ENCODE measurements at places on chromosomes 1 and 21. TPM values are rescaled to one million over a fixed set of nuclear protein-coding genes. Genes with fewer than 3 reads are reported as not detected.

GRCh38 chr1:31871703-31872102 is 55.9 kb upstream of the SPOCD1 start:
- H3K4me1 ChIP-seq, result no peaks in the 10 kb centered on the region
- H3K36me3 ChIP-seq, result no peaks in the 10 kb centered on the region
- no peak for DNase-seq
- no peak overlapping the region for H3K4me3 ChIP-seq
- H3K27me3 ChIP-seq, result no peaks in the 10 kb centered on the region

- no peak overlapping the region for H3K27ac ChIP-seq
- DNase-seq, result no peak
- no peak overlapping the region for H3K4me3 ChIP-seq
- H3K36me3 ChIP-seq, result no peaks in the 10 kb centered on the region
- no peaks in the 10 kb centered on the region for H3K27me3 ChIP-seq
- no peaks in the 10 kb centered on the region for H3K4me1 ChIP-seq
These were observed 124.7 kb upstream of the ZBTB40 start for GRCh38 chr1:22326931-22327330.

- peak; percentile 71 for DNase-seq
- no peaks in the 10 kb centered on the region for H3K27me3 ChIP-seq
- H3K4me3 ChIP-seq, result no peak overlapping the region
- H3K36me3 ChIP-seq, result no peaks in the 10 kb centered on the region
- peak overlapping the region; percentile 25 for H3K27ac ChIP-seq
These were observed 207.1 kb downstream of the NUF2 start for GRCh38 chr1:163528710-163529348.

DNA sequence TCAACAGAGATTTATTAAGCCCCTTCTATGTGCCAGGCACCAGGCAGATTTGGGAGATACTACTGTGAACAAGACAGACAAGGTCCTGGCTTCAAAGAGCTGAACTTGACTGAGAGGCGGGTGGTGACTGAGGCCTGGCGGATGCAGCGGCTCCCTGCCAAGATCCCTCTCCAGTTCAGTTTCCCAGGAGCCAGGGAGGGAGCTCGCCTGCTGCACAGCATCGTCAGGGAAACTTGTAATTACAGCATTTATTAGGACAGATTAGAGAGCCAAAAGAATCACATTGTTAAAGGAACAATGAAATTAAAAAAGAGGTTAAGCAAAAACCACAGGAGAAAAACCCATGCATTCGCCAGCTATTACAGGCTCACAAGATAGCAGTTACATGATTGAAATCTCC is 55.3 kb downstream of the ETS2 start:
- H3K4me3 ChIP-seq, result no peak overlapping the region
- H3K27me3 ChIP-seq, result no peaks in the 10 kb centered on the region
- no peaks in the 10 kb centered on the region for H3K4me1 ChIP-seq
- no peak overlapping the region for H3K27ac ChIP-seq
- H3K36me3 ChIP-seq, result no peaks in the 10 kb centered on the region

DNA sequence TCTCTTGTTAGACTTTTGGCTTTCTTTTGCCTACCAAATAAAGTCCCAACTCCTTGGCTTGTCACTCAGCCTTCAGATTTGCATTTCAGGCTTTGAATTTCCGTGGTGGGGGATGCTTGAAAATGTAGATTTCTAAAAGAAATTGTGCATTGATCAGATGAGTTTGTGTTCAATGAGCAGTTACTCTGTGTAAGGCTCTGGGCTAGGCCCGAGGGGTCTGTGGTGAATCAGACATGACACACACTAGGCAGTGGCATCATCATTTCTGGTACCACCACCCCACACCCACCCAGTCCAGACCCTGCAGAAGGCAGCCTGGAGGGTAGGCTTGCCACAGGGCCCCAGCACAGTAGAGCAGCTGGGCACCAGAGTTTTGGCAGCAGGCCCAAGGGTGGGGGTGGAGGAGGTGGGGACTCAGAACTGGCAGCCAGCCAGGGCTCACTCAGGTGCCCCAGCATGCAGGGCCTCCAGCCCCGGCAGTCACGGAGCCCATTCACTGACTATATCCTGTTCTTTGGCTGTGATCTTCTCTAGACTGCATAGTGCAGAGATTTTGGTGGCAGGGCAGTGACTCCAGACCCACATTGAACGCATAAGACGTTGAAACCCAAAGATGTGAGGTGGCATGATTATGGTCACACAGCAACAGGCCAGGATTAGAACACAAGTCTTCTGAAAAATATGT is 97.2 kb upstream of the ARTN start:
- no peaks in the 10 kb centered on the region for H3K27me3 ChIP-seq
- peak overlapping the region; percentile 72 for H3K27ac ChIP-seq
- DNase-seq, result peak; percentile 88

GRCh38 chr1:175784831-175785230 is 41.4 kb upstream of the TNR start:
- no peak overlapping the region for H3K4me3 ChIP-seq
- DNase-seq, result no peak
- H3K27me3 ChIP-seq, result peaks cover 7% of the 10 kb centered on the region
- H3K27ac ChIP-seq, result no peak overlapping the region

- H3K36me3 ChIP-seq, result no peaks in the 10 kb centered on the region
- no peaks in the 10 kb centered on the region for H3K27me3 ChIP-seq
- no peak overlapping the region for H3K27ac ChIP-seq
- H3K4me1 ChIP-seq, result no peaks in the 10 kb centered on the region
- no peak overlapping the region for H3K4me3 ChIP-seq
These were observed 723.1 kb upstream of the B3GALT2 start for GRCh38 chr1:193909406-193910082.

- H3K4me1 ChIP-seq, result no peaks in the 10 kb centered on the region
- no peak for DNase-seq
- no peak overlapping the region for H3K4me3 ChIP-seq
- no peak overlapping the region for H3K27ac ChIP-seq
- no peaks in the 10 kb centered on the region for H3K36me3 ChIP-seq
These were observed 66.4 kb downstream of the DMRTB1 start for GRCh38 chr1:53525595-53525994.

DNA sequence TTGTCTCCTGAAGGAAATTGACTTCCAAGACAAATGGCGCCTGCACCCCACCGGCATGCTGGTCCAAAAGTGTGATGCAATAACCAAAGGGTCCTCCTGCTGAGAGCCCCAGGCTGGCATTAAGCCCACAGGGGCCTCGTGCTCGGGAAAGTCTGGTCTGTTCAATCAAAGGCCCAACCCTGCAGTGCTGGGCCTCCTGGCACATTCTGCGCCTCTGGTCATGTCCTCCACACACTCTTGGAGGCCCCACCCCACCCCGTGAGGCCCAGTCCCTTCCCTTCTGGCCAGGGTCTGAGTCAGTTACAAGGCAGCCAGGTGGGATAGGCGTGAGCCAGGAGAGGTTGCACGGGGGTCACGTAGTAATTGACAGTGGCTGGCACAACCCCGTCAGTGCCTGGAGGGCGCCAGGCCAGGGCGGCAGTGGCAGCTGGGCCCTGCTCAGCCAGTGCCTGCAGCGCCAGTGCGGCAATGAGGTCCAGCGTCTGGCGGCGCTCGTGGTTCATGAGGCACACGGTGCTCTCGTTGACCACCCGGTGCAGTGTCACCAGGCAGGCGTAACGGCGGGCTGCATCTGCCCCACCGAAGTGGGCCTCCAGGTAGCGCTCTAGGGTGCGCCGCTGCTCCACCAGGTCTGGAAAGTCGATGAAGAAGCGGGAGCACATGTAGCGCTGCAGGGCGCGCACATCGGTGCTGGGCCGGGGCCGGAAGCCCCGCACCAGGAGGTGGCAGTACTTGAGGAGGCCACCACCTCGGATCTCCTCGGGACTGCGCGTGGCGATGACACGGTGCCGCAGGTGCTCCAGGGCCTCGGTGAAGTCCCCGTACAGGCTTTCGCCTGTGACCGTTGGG is 6.8 kb downstream of the TENT5B start:
- H3K4me1 ChIP-seq, result peaks cover 22% of the 10 kb centered on the region
- no peak for DNase-seq
- no peak overlapping the region for H3K4me3 ChIP-seq
- no peaks in the 10 kb centered on the region for H3K36me3 ChIP-seq

The NFIA gene
- total RNA-seq, result 65.4 TPM

The FLVCR1 gene
- total RNA-seq, result 20.7 TPM

The KCNE2 gene
- 0.31 TPM for total RNA-seq
